CD8-positive, alpha-beta memory T cell (primary cell): ENCODE measurements at places on chromosomes 16 and 17. TPM values are rescaled to one million over a fixed set of nuclear protein-coding genes. Genes with fewer than 3 reads are reported as not detected.

DNA sequence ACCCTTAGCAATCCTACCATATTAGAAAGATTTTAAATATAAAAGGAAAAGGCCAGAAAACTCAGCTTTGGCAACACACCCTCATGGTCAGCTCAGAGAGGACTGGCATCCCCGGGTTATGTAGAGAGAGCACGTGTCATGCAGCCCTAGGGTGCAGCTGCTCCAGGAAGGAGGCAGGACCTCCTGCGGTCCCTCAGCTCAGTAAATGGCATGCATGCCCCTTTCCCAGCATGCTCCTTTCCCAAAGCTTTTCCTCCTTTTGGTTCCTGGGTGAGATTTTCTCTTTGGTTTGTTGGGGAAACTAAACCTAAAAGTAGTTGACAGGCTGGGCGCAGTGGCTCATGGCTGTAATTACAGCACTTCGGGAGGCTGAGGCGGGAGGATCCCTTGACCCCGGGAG, 3.9 kb downstream of the GAN start:
- DNase-seq: no peak

DNA sequence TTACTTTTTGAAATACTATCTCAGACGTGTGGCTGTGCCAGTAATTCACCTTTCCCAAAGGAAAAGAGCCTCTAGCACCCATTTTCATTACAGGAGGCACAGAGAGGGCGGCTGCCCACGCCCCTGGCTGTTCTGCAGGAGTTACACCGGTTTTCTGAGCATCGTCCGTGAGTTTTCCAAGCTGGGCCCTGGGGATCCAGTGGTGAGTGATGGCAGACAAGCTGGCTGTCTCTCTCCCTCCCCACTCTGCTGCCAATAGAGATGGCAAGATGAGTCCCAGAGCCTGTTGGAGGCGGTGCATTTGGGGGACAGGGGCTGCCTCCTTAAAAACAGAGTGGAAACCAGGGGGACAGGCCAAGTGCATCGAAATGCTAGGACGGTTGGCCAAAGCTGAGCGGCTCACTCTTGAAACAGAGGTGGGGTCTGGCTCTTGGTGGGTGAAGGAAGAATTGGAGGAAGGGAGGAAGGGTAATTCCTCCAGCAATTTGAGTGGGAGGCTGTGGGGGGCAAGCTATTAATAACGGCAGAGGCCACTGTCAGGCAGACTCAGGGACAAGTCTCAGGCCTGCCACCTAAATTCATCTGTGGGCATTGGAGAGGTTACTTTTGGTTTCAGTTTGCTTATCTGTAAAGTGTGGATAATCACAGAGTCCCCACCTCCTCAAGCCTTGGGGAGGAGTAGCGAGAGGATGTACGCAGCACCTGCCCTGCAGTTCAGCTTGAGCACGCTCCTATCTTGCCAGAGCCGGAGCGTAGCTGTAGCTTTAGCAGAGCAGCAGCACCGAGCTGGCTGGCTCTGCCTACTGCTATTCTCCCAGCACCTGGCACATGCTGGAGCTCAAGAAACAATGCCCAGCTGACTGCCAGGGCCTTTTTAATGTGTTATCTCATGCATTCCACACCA, 7.5 kb upstream of the NOS2 start:
- DNase-seq: peak; percentile 80

DNA sequence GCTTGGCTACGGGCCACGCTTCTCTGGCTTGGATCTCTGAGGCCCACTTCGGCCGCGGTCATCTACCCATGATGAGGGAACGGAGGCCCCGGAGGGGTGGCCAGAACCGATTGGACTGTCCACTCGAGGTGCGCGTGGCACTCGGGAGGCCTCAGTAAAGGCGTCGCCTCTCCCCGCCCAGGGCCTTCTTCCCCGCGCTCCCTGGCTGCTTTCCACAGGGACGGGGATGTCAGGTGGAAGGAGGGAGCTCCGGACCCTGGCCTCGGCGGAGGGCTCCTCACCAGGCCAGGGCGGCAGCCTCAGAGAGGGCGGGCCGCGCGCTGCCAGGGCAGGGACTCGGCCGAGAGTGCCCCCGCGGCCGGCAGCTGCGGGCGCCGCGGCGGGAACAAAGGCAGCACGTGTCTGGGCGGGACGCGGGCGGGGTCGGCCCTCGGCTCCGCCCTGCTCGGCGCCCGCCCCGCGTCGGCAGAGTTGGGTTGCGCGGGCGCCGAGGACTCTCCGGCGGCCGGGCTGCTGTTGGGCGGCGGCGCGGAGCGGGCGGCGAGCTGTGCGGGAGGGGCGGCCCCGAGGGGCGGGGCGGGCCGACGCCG, 587 bp upstream of the CDK5R1 start:
- peak; percentile 72 for DNase-seq

DNA sequence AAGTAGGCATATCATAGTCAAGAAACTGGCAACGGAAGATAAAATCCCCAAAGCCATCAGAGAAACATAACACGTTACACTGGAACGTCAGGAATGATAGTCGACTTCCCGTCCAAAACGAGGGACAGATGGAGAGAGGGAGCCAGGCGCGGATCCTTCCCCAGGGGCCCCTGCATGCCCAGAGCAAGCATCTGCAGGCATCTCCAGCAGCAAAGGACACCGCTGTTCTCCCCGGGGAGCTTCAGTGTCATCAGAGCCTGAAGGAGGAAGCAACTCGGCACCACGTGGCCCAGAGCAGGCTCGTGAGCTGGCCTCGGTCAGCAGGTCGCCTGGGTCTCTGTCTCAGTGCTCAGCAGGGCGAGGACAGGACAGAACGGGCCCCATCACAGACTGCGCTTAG, 50.1 kb downstream of the LMF1 start:
- DNase-seq: no peak

GRCh38 chr17:19752216-19753050, 4.3 kb upstream of the ALDH3A1 start:
- no peak for DNase-seq

DYNLRB2 gene
- 0.58 TPM for total RNA-seq

CSH1 gene
- total RNA-seq: not detected

DNA sequence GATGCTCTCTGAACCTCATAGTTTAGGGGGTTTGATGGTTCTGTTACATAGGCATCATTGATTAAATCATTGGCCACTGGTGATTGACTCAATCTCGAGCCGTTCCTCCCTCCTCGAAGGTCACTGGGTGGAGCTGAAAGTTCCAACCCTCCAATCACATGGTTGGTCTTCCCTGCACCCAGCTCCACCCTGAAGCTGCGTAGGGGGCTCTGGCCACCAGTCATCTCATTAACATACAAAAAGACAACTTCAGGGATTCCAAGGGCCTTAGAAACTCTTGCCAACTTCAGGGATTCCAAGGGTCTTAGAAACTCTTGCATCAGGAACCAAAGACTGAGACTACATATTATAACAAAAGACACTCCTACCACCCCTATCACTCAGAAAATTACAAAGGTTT, 306.5 kb upstream of the TNRC6C start:
- DNase-seq: no peak

DNA sequence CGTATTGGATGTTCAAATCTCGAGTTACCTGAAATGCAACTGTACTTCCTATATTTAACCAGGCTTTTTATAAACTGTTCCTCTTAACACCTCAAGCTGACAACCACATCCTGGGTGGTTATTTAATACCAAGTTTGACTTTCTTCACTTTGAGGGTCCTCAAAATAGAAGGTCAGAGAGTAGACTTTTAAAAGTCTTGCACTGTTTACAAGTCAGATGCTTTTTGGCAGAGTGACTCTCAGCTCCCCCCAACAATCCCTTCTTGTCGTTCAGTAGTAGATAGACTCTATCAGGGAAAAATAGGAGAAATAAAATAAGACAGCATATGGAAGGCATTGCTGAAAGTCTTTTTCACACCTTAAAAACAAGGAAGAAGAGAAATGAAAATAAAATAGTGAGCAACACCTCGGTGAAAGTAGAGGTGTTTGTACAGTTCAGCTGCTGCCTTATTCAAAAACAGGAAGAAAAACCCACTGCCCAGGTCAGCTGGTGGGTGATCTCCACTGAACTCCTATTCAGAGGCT, 650.4 kb downstream of the WWOX start:
- no peak for DNase-seq

DNA sequence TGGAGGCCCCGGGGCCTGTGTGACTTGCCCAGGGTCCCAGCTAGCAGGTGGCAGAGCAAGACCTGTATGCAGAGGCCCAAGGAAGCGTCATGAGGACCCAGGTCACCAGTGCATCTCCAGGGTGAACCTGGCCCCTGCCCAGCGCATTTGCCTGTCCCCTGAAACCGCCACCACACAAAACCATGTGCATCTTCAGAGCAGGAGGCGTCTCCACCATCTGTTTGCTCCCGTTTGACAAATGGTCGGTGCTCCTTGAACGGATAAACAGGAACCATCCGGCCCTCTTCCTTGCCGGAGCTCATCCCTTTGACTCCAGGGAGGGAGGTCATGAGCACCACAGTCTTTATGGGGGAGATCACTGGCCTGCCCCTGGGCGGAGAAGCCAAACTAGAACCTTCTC, 62.5 kb downstream of the JPH3 start:
- no peak for DNase-seq

DNA sequence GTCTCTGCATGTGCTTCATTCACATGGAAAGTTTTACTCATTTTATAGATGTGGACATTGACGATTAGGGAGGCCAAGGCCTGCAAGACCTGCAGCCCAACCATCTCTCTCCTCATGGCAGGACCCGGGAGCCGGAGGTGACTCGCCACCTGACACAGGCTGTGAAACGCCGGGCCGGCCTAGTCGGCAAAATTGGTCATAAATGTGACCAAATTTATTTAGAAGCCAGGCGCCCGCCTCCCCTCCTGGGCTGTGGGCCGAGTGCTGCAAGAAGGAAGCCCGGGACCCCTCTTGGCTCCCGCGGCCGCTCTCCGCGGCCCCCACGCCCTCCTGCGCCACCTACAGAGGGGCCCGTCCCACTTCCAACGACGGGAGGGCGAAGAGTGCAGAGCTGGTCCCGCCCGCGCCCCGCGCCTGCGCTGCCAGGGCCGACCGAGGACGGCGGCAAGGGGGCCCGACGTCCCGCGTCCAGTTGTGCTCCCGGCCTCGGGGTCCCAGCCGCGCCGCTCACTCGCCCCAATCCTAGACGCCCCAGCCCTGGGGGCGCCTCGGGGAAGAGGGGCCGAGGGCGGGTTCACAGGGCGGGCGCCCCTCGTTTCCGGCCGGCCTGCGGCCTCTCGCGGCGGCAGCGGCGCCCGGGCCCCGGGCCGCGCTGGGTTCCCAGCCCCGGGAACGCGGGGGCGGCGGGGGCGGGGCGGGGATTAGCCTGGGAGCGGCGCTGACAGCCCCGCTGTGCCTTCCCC, 47.5 kb downstream of the WNT3 start:
- DNase-seq: no peak

GGT6 gene
- total RNA-seq: not detected

- DNase-seq: no peak
These were observed 2.1 kb upstream of the MRC2 start for GRCh38 chr17:62625184-62625869.

GRCh38 chr17:7204828-7205461, 14.7 kb downstream of the DLG4 start:
- DNase-seq: peak; percentile 99

TNK1 gene
- total RNA-seq: 5.8 TPM

KRTAP2-1 gene
- not detected for total RNA-seq

SALL1 gene
- not detected for total RNA-seq

GRCh38 chr17:39660011-39660360, 5.2 kb upstream of the TCAP start:
- no peak for DNase-seq

- DNase-seq: no peak
These were observed 14.9 kb downstream of the NAA60 start for GRCh38 chr16:3458278-3458851.

DNA sequence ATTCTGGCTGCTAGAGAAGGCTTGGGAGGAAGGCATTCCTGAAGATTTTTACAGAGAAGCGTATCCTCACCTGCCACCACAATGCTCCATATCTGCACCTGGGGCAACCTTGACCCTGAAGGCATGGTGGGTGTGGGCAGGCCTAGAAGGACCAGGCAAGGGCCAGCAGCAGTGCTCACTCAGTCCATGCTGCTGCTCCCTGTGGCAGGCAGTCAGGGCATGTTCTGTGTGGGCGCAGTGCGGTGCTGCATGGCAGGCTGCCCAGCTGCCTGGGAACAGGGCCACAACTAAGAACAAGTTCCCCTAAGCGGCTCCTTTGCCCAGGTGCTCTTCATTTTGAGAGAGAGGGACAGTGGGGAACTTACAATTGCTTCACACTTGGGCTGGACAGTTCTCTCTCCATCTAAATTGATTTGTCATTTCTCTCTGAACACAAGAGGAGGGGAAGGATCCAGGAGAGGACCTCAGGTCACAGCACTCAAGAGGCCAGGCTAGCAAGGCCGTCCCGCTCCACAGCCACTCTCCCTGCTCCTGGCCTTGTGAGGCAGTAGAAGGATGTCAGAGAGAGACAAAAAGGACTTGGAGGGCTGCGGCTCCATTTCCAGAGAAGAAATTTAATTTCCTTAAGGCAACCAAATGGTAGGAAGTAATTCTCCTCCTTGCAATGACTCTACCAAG, 158.8 kb downstream of the AATF start:
- no peak for DNase-seq

- no peak for DNase-seq
These were observed 151.7 kb downstream of the PRKCB start for GRCh38 chr16:23987443-23987842.

NEUROD2 gene
- total RNA-seq: not detected

- DNase-seq: no peak
These were observed 322 bp upstream of the KLHL11 start for GRCh38 chr17:41865596-41865893.

DNA sequence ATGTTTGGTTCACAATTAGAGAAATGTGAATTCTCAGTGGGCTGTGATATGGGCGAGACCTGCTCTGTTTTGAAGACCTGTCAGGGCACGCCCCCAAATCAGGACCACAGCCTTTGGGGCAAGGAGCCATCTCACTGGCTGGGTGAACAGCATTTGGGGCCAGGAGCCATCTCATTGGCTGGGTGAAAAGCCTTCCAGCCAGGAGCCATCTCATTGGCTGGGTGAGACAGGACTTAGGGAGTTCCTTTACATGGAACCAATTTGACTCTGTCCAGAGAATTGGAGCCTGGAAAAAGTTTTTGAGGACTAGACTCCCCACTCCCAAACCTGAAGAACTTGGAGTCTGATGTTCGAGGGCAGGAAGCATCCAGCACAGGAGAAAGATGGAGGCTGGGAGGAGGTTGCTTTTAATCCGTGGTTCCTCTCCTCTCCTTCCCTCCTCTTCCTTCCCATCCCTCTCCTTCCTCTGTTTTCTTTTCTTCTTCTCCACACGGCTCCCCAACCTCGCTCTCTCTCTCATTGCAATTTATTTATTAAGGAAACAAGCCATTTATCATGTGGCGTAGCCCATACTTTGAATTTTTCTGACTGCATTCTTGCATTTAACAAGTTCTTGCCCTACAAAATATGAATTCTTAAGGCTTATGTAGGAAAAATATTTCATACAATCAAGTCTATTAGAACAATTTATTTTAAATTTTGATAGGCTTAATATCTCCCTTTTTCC, 19.7 kb downstream of the FOXL1 start:
- DNase-seq: no peak
